ENCODE measurements at places on chromosomes 2 and 18.

GRCh38 chr18:9994701-9995235, 81.0 kb downstream of the VAPA start:
- DNase-seq, result no peak

DNA sequence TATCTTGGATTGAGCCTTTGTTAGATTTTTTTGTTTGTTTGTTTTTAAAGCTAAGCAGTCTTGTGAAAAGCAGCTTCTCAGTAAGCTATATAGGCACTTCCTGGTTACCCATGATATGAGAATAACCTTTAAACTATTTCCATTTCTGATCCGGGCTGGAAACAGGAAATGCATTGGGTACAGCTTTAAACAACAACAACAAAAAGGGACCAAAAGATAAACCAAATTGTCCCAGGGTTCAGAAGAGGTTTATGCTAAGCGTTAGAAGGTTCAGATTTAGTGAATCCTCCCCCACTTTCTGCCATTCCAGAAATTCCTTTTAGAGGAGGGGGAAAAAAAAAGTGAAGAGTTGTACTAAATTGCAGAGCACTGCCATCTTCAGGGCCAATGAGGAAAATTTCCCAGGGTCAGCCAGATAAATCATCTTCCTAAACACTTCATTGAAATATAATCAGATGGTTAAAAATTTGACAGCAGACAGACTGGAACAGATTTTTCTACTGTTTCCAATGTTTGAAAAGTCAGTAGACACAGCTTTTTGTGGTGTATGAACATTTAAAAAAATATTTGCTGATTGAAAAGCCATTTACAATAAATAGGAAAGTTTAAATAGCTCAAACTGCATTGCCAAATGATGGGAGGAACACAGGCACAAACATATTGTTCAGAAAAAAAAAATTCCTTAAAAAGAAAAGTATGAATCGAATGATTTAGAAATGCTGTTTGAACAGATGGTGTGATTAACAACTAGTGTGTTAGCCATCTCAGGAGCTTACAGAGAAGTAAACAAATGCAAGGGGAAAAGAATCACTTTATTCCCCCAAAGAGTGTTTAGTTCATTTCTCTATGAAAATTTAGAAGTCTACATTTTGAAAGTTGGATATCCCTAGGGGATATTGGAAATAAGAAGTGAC, 189.9 kb upstream of the TANK start:
- no peak for DNase-seq

- no peak for DNase-seq
Observed at GRCh38 chr18:48545757-48546321, 7.0 kb downstream of the CTIF start.

GRCh38 chr2:233855345-233855744, 1.0 kb upstream of the HJURP start:
- no peak for DNase-seq

- no peak for DNase-seq
Observed at GRCh38 chr2:165863810-165864261, 69.8 kb upstream of the GALNT3 start.

DNA sequence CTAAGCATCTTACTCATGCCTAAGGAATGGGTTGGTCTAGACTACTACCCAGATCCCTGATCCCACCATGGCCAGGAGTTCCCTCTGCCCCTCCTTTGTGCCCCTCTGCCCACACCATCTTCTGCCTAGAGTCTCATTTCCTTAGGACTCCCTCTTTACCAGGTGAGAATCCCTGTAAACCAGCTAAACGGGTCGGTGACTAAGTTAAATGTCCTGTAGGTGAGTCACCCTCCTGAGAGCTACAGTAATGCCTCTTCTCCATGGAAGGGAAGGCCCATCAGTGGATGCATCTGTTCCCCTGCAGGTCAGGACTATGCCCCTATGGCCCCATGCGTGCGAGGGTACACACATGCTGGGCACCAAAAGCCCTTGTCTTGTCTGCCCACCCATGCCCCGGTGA, 25.4 kb downstream of the PTGR3 start:
- DNase-seq, result no peak

DNA sequence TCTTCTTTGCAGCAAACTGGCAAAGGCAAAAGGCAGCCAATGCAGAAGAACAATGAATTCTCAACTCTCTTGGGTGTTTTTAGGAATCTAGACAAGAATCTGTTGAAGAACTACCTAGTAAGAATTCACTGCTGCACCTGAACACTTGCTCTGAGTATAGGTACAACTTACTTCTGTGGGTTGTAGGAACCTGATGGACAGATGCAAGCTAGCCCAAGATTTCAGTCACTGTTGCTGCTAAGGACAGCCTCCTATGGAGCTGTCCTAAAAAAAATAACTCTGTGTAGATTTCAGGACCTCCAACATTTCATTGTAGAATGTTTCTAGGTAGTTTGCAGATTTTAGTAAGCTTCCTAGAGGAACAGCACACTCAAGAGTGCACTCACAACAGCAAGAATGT, 363.5 kb downstream of the CBLN2 start:
- DNase-seq, result no peak

DNA sequence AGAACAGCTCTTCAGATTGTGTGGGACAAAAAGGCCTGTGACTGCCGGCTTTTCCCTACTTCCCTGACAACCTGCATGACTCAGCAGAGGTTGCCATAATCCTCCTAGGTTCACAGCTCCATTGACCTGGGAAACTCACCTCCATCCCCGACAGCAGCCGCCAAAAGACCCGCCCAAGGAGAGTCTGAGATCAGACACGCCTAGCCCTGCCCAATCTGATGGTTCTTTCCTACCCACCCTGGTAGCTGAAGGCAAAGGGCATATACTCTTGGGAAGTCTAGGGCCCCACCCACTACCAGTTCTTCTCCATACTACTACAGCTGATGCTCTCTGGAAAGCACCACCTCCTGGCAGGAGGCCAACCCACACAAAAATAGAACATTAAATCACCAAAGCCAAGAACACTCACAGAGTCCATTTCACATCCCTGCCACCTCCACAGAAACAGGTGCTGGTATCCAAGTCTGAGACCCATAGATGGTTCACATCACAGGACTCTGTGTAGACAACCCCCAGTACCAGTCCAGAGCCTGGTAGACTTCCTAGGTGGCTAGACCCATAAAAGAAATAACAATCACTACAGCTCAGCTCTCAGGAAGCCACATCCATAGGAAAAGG, 140.6 kb downstream of the NETO1 start:
- DNase-seq, result no peak

DNA sequence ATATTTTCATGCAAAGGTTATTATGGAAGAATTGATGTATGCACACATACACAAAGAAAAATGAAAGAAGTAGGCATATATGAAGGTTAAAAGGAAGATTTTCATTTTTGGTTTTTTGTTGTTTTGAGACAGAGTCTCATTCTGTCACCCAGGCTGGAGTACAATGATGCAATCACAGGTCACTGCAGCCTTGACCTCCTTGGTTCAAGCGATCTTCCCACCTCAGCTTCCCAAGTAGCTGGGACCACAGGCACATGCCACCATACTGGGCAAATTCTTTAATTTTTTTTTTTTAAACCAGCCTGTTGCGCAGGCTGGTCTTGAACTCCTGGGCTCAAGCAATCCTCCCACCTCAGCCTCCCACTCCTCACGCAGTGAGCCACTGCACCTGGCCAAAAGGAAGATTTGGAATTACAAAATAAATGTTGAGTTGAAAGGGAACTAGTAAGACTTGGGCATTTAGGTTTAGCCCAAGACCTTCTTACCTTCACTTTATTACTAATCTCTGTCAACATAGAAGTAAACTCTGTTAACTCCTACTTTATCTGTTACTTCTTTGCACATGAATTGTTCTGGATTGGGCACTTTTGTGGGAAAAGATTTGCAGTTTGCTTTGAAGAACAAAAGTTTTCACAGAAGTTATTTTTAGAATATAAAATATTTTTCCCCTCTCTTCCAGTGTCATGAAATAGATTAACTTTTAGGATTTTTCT, 31.7 kb upstream of the NBEAL1 start:
- DNase-seq, result no peak

DNA sequence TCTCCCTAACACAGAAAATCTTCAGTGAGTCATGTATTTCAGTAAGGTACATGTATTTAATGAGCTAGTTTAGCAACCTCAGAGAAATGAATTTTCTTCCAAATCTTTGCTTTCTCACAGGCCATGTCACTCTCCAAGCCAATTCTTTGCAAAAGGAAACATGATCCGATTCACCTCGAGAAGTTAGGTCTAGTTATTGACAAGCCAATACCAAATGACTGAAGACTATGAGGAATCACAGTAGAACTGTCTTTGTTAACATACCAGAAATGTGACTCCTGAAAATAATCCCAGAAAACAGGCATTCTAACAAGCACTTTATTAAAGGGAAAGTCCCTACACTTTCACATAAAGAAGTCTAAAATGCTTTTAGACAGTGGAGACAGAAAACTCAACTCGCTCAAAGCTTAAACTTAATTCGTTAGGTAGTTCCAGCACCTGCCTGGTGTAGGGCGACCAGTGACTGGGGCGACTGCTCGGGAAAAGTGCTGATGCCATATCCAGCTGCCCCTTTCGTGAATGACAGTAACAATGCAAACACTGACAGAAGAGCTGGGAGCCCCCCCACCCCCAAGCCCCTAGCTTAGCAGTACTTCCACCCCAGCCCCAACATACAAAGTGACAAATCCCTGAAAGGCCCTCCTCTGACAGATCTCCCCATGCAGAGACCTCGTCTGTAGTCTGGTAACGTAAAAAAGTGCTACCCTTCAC, 1.8 kb downstream of the MEMO1 start:
- no peak for DNase-seq

GRCh38 chr2:202757339-202757738, 114.2 kb downstream of the ICA1L start:
- no peak for DNase-seq

DNA sequence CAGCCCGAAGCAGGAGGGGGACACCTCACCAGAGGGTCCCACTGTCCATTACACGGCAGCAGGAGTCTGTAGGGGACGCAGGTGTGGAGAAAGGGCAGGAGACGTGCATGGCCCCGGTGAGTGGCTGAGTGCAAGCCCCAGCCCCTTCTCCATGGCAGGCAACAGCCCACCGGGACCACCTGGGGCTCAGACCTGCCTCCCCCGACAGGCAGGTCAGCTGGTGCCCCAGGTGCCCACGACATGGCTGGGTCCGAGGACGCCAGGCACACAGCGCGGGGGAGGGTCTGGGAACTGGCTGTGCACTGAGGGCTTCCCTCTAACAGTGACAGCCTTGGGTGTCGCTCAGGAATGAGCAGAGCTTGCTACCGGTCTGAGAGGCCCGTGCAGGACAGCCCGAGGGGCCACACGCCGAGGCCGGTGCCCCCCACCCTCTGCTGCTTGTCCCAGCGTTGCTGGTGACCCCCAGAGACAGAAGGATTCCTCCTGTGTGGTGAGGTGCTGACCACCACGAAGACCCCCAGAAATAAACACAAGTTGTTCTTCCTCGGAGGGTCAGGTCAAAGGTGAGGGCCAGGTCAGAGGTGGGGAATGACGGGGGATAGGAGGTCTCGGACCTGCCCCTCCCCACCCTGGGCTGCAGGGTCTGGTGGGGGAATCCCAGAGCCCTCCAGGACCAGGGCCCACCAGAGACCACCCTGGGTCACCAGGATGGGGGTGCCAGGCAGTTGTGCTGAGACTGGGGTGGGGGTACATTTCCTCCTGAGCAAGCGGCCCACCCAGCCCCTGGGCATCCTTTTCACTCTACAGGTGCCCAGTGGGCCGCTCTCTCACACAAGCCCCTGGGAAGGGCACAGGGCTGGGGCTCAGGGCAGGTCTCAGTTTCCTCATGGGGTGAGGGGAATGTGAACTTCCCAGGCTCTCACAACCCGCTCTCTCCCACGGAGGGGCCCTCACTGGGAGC, 50.6 kb downstream of the SLC66A2 start:
- no peak for DNase-seq

DNA sequence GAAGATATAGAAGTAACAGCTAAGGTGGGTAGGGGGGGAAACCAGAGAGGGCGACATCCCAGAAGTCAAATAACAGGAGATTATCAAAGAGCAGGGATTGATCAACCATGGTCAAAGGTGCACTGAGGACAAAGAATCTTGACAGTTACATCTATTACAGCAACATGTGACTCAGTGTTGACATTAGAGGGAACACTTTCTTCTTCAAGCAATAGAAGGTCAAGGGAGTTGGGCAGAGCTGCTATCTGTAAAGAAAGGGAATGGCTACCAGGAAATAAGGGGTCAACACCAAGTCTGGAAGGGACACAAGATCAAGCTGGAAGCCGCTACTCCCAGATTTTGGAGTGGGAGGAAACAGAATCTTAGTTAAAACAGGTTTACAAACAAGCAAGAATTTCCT, 611.0 kb downstream of the TSN start:
- no peak for DNase-seq

- DNase-seq, result no peak
Observed at GRCh38 chr2:204986641-204987040, 441.4 kb downstream of the PARD3B start.

- DNase-seq, result no peak
Observed at GRCh38 chr2:68839260-68839833, 31.9 kb downstream of the BMP10 start.
